ENCODE measurements at places on chromosomes 13 and 19.

- DNase-seq = no peak
Observed at GRCh38 chr19:40716031-40716481, 630 bp downstream of the COQ8B start.

DNA sequence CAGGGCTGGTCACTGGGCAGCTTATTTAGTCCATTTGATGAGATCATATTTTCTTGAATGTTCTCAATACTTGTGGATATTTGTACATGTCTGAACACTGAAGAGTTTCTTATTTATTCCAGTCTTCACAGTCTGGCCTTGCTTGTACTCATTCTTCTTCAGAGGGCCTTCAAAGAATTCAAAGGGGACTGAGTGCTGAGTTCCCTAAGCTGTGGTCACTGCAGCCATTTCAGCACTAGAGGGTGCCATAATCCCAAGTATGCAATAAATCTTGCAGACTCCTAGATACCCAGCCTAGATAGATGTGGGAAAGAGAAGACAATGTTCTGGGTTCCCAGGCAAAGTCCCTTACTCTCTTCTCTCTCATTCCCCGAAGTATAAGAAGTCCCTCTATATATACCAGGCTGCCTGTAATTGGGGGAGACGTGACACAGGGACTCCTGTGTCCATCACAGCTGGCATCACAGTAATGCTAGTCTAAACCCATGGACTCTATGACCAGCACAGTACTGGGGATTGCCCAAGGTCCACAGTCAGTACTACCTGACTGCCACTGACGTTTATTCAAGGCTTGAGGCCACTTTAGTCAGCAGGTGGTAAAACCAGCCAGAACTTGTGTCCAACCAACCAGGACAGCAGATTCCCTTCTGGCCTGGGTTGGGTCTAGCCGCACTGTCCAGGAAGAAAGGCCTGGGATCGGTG, 8.9 kb upstream of the VN1R1 start:
- DNase-seq = no peak

- no peak for DNase-seq
Observed at GRCh38 chr19:7326105-7326877, 22.4 kb upstream of the ARHGEF18 start.

GRCh38 chr19:14559916-14560775, 11.7 kb downstream of the NDUFB7 start:
- no peak for DNase-seq

DNA sequence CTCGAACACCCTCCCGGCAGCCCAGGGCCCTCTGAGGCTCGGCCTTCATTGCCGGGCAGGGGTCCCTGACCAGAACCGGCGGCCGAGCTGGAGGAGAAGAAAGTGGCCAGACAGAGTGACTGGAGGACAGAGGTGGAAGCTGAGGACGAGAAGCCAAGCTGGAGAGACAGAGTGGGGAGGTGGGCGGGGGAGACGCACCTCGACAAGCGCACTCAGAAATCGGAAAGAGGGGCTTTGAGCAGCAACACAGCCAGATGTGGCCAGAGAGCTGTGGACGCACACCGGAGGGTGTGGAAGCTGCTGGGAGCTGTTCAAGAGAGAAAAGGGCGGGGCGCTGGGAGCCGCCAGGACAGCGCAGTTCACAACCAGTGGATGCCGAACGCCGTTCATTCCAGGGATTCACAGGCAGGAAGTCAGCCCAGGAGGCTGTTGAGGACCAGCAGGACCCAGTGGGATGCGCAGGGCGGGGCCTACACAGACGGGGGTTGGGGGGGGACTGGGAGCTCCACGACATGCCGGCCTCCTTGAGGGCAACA, 28.2 kb upstream of the C13orf46 start:
- DNase-seq = no peak

- DNase-seq = no peak
Observed at GRCh38 chr13:39684531-39685137, 29.2 kb downstream of the COG6 start.

DNA sequence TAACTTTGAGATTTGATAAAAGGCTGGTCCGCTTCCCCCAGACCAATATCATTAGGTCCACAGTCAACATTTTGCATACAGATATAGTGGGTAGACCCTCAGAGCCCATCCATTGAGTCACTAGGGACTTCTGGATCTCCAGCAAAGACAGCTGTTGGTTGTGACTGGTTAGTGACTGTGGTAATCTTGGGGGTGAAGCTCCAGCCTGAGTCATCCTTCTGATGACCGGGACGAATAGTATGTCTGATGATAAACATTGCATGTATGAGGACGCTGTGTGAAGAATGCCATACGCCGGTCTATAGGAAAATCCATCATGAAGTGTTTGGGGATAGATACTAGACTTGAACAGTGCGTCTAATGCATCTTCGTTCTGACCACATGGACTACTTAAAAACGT, 307.0 kb downstream of the UQCRFS1 start:
- DNase-seq = no peak

DNA sequence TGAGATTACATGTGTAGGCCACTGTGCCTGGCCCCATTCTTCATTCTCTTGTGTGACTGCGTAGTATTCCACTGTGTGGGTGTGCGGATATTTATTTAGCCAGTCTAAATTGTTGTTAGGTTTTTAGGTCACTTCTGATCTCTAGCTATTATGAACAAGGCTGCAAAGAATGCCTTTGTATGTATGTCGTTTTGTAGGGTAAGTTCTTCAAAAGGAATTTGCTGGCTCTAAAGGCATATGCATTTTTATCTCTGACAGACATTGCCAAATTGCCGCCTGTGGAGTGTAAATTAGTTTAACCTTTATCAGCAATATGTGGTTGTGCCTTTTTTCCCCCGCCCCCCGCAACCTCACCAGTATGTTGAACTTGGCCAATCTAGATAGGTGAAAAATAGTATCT, 30.3 kb upstream of the EHD2 start:
- DNase-seq = no peak

DNA sequence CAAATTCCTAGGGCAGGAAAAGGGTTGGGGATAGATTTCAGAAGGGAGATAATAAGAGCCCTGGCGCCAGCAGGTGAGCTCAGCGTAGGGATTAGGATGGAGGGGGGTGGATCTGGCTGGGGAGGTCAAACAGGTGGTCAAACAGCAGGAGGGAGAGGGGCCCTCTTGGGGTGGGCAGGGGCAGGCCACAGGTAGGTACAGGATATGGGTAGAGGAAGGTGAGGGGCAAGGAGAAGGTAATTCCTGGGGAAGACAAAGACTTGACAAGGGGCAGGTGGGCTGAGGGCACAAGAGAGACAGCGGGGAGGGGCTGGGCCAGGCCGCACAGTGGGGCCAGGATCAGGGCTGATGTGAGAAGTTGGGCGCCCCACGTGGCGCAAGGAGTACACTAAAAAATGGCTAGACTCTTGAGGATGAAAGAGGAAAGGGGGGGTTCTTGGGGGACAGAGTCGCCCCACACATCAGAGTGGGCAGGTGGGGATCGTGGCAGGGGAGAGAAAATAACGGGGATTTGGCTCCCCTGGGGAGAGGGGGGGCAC, 713 bp downstream of the KRI1 start:
- peak; percentile 40 for DNase-seq

GRCh38 chr13:98473135-98473787, 103.6 kb downstream of the STK24 start:
- no peak for DNase-seq

- DNase-seq = no peak
Observed at GRCh38 chr13:113748862-113749451, 10.1 kb upstream of the TMEM255B start.

DNA sequence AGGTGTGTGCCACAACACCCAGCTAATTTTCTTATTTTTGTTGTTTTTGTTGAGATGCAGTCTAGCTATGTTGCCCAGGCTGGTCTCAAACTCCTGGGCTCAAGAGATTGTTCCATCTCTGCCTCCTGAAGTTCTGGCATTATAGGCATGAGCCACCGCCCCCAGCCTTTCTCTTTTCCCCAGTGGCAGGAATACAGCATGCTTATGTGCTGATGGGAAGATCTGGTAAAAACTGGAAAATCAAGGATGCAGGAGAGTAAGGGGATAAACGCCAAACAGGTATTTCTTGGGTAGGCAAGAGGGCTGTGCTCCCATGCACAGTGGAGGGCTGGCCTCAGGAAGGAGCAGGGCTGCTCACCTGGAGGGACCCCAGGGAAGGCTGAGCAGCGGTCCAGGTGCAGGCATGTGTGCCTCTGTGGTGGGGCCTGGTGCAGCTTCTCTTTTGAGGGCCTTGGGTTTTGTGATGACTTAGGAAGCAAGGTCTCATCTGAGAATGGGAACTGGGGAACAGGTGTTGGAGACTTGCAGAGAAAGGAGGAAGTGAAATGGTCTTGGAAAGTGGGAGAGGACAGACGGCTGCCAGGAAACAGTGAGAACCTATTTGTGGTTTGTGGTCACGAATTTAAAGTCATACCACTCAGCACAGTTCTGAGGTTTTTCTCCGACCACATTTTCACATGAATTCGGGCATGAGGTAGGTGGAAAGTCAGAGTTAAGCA, 106.5 kb downstream of the TEX26 start:
- no peak for DNase-seq

All from tibial nerve (tissue), 4 donors.